ENCODE measurements at places on chromosomes 6 and 20. TPM values are rescaled to one million over a fixed set of nuclear protein-coding genes. Genes with fewer than 3 reads are reported as not detected.
A peak's percentile ranks its signal among the peaks of the same experiment; 100 is the strongest.

The HAO1 gene
- not detected for total RNA-seq

The AGER gene
- total RNA-seq, result 48.0 TPM

The PPDPF gene
- total RNA-seq, result 130 TPM

The IFNGR1 gene
- 51.0 TPM for total RNA-seq

The RAB23 gene
- total RNA-seq, result 2.0 TPM

DNA sequence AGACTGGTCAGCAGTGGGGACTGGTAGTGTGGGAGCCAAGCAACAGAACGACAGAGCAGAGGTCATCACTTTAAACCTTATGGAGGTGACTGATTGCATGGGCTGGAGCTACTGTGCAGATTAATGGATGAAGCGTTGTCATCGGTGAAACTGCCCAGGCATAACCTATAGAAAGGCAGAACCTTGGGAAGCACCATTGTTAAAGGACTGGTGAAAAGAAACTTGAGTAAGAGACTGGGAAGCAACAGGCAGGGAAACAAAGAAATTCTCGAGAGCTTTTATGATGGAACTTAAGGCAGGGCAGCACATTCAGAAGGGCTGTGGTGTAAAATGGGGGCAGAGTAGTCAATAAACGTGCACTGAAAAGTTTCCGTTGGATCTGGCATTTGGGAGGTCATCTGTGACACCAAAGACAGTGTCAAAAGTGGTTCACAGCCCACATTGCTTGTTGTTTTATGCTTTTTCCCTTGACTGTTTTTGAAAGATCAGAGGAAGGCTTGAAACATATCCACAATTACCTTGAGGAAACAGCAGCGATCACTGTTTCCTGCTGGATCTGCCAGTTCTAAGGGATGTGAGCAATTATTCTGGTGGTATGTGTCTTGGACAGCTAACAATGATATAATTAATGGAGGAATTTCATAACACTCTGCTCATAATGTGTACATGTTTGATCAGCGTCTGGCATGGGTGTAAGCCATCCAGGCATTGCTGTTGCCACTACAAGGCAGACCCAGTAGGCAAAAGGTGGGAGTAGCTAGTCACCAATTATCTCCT is 62.7 kb downstream of the LRRC1 start:
- no peak overlapping the region for H3K4me3 ChIP-seq
- H3K27me3 ChIP-seq, result no peaks in the 10 kb centered on the region
- DNase-seq, result no peak
- H3K4me1 ChIP-seq, result peaks cover 22% of the 10 kb centered on the region
- no peaks in the 10 kb centered on the region for H3K36me3 ChIP-seq
- no peak overlapping the region for H3K27ac ChIP-seq

- H3K27ac ChIP-seq, result no peak overlapping the region
- DNase-seq, result no peak
- peaks cover 5% of the 10 kb centered on the region for H3K4me1 ChIP-seq
- H3K27me3 ChIP-seq, result peaks cover 69% of the 10 kb centered on the region
- no peaks in the 10 kb centered on the region for H3K36me3 ChIP-seq
Observed at GRCh38 chr6:105137388-105137787, 42.4 kb downstream of the POPDC3 start.

DNA sequence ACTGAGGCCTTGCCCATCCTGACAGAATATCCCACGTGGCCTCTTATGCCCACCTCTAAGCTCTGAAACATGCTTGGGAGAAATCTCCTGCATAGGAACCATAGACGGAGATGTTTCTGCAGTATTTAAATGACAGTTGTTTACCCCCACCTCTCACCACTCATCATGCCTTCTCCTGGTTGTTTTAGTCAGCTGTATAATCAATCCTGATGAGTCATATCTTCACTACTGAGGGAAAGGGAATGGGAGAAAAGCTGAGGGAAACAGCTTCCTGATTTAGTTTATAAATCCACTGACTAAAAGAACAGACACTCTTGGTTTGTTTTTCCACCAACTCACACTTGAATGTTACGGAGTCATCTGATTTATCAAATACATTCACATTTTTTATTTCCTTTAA is 113.2 kb upstream of the TENT5A start:
- H3K27me3 ChIP-seq, result peaks cover 4% of the 10 kb centered on the region
- no peak for DNase-seq
- H3K4me3 ChIP-seq, result no peak overlapping the region
- no peaks in the 10 kb centered on the region for H3K4me1 ChIP-seq
- H3K36me3 ChIP-seq, result no peaks in the 10 kb centered on the region

- no peak overlapping the region for H3K4me3 ChIP-seq
- no peaks in the 10 kb centered on the region for H3K27me3 ChIP-seq
- no peak overlapping the region for H3K27ac ChIP-seq
- no peaks in the 10 kb centered on the region for H3K36me3 ChIP-seq
- H3K4me1 ChIP-seq, result peaks cover 17% of the 10 kb centered on the region
Observed at GRCh38 chr20:57656252-57656820, 36.1 kb upstream of the ZBP1 start.

GRCh38 chr6:43910638-43911353 is 140.8 kb downstream of the VEGFA start:
- no peak overlapping the region for H3K4me3 ChIP-seq
- H3K27me3 ChIP-seq, result peaks cover 10% of the 10 kb centered on the region
- no peaks in the 10 kb centered on the region for H3K36me3 ChIP-seq
- no peak overlapping the region for H3K27ac ChIP-seq
- H3K4me1 ChIP-seq, result peaks cover 5% of the 10 kb centered on the region

GRCh38 chr20:1950836-1951235 is 43.0 kb downstream of the PDYN start:
- no peaks in the 10 kb centered on the region for H3K36me3 ChIP-seq
- H3K4me3 ChIP-seq, result no peak overlapping the region
- no peak overlapping the region for H3K27ac ChIP-seq
- DNase-seq, result no peak
- H3K27me3 ChIP-seq, result peaks cover 22% of the 10 kb centered on the region

DNA sequence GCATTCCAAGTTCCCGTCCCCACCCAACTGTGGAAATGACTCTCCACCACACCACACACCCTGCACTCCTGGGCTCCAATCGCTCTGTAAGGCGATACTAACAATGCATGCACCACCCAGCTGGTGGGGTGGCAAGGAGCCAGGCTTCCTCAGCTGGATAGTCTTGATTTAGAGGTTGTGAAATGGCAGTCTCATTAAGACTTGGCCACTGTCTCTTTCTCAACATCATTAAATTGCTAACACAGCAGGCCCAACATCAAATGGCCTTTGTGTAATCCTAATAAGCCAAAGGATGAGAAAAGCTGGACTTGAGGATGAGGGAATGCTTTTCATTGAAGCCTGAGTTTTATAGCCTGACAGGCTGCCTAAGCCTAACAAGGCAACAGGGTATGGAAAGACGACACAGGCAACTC is 223.7 kb downstream of the GMDS start:
- H3K4me1 ChIP-seq, result peaks cover 16% of the 10 kb centered on the region
- H3K27ac ChIP-seq, result no peak overlapping the region
- DNase-seq, result no peak
- no peak overlapping the region for H3K4me3 ChIP-seq
- H3K27me3 ChIP-seq, result no peaks in the 10 kb centered on the region

DNA sequence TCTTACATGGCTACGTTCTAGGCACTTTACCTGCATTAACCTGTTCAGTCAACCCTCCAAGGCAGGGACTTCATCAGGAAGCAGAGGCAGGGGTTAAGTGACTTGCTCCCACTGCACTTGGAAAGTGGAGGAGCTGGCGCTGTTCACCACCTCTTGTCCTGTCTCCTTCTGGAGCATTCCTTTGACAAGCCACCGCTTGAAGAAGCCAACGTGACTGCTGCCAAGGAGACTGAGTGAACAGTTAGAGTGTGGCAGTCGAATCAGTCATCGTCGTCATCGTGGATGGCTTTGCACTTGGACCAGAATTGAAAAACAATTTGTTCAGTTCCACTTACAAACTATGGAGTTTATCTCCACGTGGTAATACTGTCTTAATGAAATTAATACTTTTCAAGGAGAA is 60.9 kb downstream of the TULP4 start:
- DNase-seq, result no peak
- no peak overlapping the region for H3K27ac ChIP-seq
- H3K4me3 ChIP-seq, result no peak overlapping the region
- H3K36me3 ChIP-seq, result no peaks in the 10 kb centered on the region

- H3K27me3 ChIP-seq, result peaks cover 35% of the 10 kb centered on the region
- no peak overlapping the region for H3K4me3 ChIP-seq
- H3K36me3 ChIP-seq, result no peaks in the 10 kb centered on the region
- H3K27ac ChIP-seq, result no peak overlapping the region
Observed at GRCh38 chr20:20084296-20084752, 32.0 kb downstream of the CFAP61 start.

GRCh38 chr20:23298926-23299672 is 51.5 kb upstream of the NXT1 start:
- H3K4me3 ChIP-seq, result no peak overlapping the region
- no peaks in the 10 kb centered on the region for H3K36me3 ChIP-seq
- no peaks in the 10 kb centered on the region for H3K4me1 ChIP-seq
- H3K27me3 ChIP-seq, result no peaks in the 10 kb centered on the region
- DNase-seq, result no peak

DNA sequence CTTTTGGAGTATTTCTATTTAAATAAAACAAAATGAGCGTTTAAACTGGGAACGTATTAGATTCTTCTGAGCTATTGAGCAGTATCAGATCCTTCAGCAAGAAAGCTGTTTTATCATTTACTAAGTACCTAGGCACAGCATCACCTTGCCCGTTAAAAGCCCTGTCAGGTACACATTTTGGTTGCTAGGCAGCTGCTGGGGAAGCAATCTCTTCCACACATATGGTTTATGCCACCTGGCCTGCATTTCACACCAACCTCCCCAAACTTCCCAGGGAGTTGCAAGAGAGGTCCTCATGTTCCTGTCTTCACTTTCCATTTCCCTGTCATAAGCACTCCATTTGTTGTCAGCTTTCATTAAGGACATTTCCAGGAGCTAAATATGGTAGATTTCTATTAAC is 400.1 kb downstream of the PLCB1 start:
- no peaks in the 10 kb centered on the region for H3K36me3 ChIP-seq
- no peaks in the 10 kb centered on the region for H3K27me3 ChIP-seq
- H3K4me3 ChIP-seq, result no peak overlapping the region
- no peaks in the 10 kb centered on the region for H3K4me1 ChIP-seq

- peaks cover 80% of the 10 kb centered on the region for H3K4me1 ChIP-seq
- peak overlapping the region; percentile 78 for H3K4me3 ChIP-seq
- no peaks in the 10 kb centered on the region for H3K27me3 ChIP-seq
- H3K27ac ChIP-seq, result peak overlapping the region; percentile 94
Observed at GRCh38 chr6:35312807-35313206, 15.2 kb downstream of the DEF6 start.

DNA sequence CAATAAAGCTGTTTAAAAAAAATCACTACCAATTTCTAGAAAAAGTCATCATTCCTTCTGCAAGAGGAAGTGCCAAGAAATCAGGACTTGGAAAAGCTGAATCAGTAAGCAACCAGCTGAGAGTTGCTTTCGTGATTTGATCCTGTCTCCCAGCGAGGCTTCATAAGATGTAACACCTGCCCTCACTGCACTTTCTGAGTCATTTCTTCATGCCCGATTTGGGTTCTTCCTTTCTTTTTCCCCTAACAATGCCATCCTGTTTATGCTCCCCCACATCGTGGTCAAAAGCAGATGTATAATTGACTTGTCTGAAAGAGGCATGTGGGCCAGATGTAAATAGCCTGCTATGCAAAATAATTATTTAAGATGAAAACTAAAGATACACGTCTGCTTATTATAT is 52.1 kb downstream of the RIPOR2 start:
- H3K4me1 ChIP-seq, result peaks cover 93% of the 10 kb centered on the region
- peak overlapping the region; percentile 80 for H3K4me3 ChIP-seq
- H3K27ac ChIP-seq, result peak overlapping the region; percentile 95
- peaks cover 7% of the 10 kb centered on the region for H3K36me3 ChIP-seq
- peak; percentile 59 for DNase-seq
- H3K27me3 ChIP-seq, result no peaks in the 10 kb centered on the region

DNA sequence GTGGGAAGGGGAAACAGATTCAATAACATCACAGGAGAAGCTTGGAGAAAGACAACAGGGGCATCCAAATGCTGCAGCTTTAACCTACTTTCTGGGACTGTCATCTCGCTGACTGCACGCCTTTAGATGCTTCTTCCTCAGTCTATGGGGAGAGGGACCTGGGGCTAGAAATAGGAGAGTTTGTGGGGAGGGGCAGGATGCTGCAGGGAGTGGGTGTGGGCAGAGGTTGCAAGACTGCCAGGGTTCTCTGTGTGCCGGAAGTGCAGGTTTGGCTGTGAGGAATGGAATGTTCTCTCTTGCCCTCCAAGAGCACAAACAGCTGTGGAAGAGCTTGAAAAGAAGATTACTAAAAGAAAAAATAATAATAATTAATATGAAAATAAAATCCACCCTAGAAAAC is 93.2 kb downstream of the FOXO3 start:
- peaks cover 17% of the 10 kb centered on the region for H3K4me1 ChIP-seq
- H3K36me3 ChIP-seq, result no peaks in the 10 kb centered on the region
- no peak overlapping the region for H3K27ac ChIP-seq
- H3K27me3 ChIP-seq, result no peaks in the 10 kb centered on the region
- DNase-seq, result no peak

DNA sequence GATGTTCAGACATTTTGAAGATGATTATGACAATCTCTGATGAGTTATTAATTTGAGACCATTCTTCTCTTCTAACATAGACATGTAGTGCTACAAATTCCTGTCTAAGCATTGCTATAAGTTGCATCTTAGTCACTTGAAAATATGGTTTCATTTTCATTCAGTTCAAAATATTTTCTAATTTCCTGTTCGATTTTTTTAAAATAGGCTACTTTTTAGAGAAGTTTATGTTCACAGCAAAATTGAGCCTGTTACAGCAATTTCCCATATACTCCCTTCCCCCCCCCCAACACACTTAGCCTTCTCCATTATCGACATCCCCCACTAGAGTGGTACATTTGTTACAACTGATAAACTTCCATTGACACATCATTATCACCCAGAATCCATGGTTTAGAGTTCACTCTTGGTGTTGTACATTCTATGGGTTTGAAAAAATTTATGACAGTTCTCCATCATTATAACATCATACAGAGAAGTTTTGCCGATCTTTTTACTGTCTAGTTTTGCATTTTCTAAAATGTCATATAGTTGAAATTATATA is 31.2 kb downstream of the PLAGL1 start:
- H3K36me3 ChIP-seq, result no peaks in the 10 kb centered on the region
- H3K27ac ChIP-seq, result no peak overlapping the region
- H3K4me3 ChIP-seq, result no peak overlapping the region
- no peak for DNase-seq
- H3K4me1 ChIP-seq, result no peaks in the 10 kb centered on the region

DNA sequence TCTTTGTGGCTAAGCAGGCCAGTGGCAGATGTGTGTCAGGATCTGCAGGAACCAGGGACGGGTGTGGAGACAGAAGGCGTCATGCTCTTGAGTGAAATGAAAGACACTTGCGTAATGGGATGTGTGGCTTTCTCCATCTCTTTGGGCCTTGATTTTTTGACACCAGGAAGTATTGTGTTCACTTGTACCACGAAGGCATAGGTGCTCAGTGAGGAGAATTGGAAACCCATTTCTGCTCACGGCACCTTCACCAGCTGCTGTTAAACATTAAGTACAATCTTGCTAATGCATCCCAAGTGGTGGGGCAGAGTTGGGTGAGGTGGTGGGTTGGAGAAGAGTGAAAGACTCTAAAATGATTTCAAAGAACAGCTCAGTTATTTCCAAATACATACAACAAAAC is 30.0 kb downstream of the GJA10 start:
- DNase-seq, result no peak
- H3K4me3 ChIP-seq, result no peak overlapping the region
- H3K27me3 ChIP-seq, result no peaks in the 10 kb centered on the region
- peaks cover 36% of the 10 kb centered on the region for H3K4me1 ChIP-seq
- H3K27ac ChIP-seq, result no peak overlapping the region
- H3K36me3 ChIP-seq, result peaks cover 6% of the 10 kb centered on the region

GRCh38 chr6:168498161-168498843 is 57.3 kb downstream of the SMOC2 start:
- H3K4me1 ChIP-seq, result no peaks in the 10 kb centered on the region
- no peak overlapping the region for H3K27ac ChIP-seq
- H3K27me3 ChIP-seq, result no peaks in the 10 kb centered on the region
- H3K36me3 ChIP-seq, result no peaks in the 10 kb centered on the region

All from activated T-cell treated with anti-CD3 and anti-CD28 coated beads, Interleukin-2, amount 50 U/mL, for 72 hours (primary cell).